ENCODE measurements at places on chromosomes 7 and 10.

GRCh38 chr10:79176949-79177602 lies 108.3 kb downstream of the ZMIZ1 start:
- no peak for DNase-seq

DNA sequence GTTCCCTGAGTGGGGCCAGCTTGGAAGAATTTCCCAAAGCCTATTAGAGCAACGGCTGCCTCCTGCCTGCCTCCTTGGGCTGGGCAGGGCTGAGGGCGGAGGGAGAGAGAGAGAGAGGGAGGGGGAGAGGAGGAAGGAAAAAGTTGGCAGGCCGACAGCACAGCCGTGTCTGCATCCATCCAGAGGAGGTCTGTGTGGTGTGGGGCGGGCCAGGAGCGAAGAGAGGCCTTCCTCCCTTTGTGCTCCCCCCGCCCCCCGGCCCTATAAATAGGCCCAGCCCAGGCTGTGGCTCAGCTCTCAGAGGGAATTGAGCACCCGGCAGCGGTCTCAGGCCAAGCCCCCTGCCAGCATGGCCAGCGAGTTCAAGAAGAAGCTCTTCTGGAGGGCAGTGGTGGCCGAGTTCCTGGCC lies at the start of gene AQP1:
AQP1 (plus strand) TSS at position 293 of the 409 bp plus-strand sequence; CDS start at position 350, 57 bp downstream.
- DNase-seq: peak; percentile 47

- DNase-seq: peak; percentile 79
Measured at GRCh38 chr7:94655848-94656657, at the start of gene SGCE. TSS of gene SGCE (minus strand) at chr7:94656133. CDS start at chr7:94656098, 35 bp downstream.

GRCh38 chr7:91636129-91636724 lies 244.3 kb downstream of the MTERF1 start:
- no peak for DNase-seq

GRCh38 chr7:1978656-1979590 lies 253.8 kb downstream of the MAD1L1 start:
- no peak for DNase-seq

- DNase-seq: no peak
Measured at GRCh38 chr10:47047127-47047504, 135.9 kb downstream of the PTPN20 start.

- no peak for DNase-seq
Measured at GRCh38 chr7:152362128-152362926, 73.5 kb downstream of the KMT2C start.

- DNase-seq: no peak
Measured at GRCh38 chr10:22317076-22317370, 835 bp downstream of the COMMD3 start.

- DNase-seq: no peak
Measured at GRCh38 chr10:103433858-103434257, 18.3 kb downstream of the CALHM2 start.

GRCh38 chr10:43396928-43397624 lies 11.9 kb downstream of the HNRNPF start:
- DNase-seq: peak; percentile 89

GRCh38 chr7:19920166-19920565 lies 146.7 kb upstream of the TMEM196 start:
- no peak for DNase-seq

All from dorsolateral prefrontal cortex (tissue), 122 donors.